Activated CD8-positive, alpha-beta T cell treated with anti-CD3 and anti-CD28 coated beads, Interleukin-2, amount 10 ng/mL, durations not matched to agents 7 days and 5 days (primary cell): ENCODE measurements at places on chromosomes 2 and 18. TPM values are rescaled to one million over a fixed set of nuclear protein-coding genes. Genes with fewer than 3 reads are reported as not detected.

The SLC5A7 gene
- not detected for total RNA-seq

The NOSTRIN gene
- total RNA-seq: not detected

The PRKAG3 gene
- total RNA-seq: not detected

The HOXD13 gene
- total RNA-seq: not detected

The SERPINB2 gene
- not detected for total RNA-seq

The IGFBP5 gene
- 0.08 TPM for total RNA-seq

The NFATC1 gene
- 28.1 TPM for total RNA-seq

The SP5 gene
- total RNA-seq: not detected

The HOXD12 gene
- total RNA-seq: not detected

The B3GNT7 gene
- total RNA-seq: 0.34 TPM

The SIX3 gene
- not detected for total RNA-seq

The CERKL gene
- not detected for total RNA-seq

The KIAA2012 gene
- total RNA-seq: not detected

The TMEM182 gene
- total RNA-seq: 3.1 TPM

The ANKRD30BL gene
- not detected for total RNA-seq

The LCLAT1 gene
- 25.3 TPM for total RNA-seq
